ENCODE measurements at places on chromosomes 11 and 22.

DNA sequence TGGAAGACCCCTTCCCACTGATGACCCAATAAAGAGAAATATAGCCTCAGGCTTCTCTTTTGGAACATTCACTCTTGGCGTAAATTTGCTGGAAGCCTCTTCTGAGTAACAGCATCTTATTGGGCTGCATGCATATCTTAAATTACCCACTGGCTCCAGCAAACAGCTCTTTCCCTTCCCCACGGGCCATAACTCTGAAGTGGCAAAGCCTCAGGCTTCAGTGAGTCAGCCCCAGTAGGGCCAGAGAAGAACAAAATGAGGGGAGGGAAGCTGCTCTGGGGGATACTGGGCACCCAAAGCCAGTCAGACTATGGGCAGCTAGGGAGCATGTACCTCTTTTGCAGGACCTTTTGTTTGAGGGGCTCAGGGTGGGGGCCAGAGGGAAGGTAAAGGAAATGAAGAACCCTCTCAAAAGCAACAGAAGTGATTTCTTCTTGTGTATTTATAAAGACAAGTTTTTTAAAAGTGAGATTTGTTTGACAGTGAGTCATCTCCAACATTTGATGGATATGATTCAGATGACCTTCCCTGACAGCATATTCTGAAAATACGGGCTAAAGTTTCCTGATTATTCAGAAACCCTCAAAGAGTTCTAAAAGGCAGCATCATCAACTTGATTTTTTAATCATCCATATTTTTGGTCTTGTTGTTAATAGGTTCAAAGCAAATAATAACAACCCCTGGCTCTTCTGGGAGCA lies 203.4 kb downstream of the KIF18A start:
- DNase-seq = no peak

DNA sequence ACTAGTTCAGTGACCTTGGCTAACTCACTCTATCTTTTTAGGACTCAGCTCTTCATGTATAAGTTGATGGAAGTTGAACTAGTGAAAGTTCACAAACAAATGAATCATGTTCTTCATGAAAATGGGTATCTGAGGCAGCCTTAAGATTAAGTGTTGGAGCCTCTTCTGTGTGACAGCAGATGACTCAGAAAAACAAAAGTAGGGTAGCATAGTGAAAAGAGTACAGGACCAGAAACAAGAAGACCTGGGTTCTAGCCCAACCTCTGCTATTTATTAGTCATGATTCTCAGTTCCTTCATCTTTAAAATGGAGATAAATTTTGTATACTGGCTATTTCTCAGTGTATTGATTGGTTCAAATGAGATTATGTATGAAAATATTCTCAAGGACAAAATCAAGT lies 60.2 kb downstream of the USP35 start:
- DNase-seq = no peak

GRCh38 chr22:30744224-30744623 lies 49.5 kb downstream of the OSBP2 start:
- no peak for DNase-seq

DNA sequence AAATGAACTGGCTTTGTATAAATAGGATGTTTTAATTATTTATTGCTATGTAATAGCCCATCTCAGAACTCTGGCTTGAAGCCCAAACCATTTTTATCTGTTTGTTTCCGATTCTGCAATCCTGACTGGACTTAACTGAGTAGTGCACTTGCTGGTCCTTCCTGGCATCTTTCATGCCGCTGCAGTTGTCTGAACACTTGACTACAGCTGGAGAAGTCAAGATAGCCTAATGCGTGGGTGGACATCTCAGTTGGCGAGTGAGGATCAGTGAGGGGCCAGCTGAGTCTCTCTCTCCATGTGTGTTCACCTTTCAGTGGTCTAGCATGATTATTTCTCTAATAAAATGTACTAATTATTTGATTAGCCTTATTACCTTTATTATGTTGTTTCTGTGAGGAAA lies 105.8 kb downstream of the PRMT3 start:
- no peak for DNase-seq

DNA sequence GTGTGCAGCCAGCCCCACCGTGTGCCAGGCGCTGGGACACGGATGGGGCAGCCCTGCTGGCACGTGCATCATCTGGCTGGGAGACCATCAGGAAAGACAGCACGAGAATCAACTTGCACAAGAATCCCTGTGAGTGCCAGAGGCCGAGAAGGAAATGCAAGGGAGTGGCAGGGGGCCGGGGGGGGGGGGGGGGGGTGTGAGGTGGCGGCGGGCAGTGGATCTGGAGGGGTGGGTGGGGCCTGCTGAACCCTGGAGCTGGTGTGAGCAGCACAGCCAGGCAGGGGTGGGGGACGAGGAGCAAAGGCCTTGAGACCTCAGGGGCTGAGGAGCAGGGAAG lies 14.0 kb upstream of the FLRT1 start:
- DNase-seq = no peak

DNA sequence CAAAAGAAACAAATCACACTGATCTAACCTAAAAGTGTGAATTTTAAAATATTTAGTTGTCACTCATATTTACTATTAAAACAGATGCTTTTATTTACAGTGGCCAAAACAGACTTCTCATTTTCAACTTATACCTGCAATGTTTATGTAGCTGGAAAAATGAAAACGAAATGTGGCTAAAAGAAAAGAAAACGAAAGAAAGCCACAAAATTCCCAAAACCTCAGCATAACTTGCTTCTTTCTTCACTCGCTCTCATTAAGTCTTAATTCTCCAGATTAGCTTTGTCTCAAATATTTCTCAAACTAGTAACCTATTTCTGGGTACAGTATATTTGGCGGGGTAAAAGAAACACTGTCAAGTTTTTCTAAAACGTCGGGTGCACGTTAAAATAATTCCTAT lies 693 bp downstream of the CSTF3 start:
- DNase-seq = no peak

DNA sequence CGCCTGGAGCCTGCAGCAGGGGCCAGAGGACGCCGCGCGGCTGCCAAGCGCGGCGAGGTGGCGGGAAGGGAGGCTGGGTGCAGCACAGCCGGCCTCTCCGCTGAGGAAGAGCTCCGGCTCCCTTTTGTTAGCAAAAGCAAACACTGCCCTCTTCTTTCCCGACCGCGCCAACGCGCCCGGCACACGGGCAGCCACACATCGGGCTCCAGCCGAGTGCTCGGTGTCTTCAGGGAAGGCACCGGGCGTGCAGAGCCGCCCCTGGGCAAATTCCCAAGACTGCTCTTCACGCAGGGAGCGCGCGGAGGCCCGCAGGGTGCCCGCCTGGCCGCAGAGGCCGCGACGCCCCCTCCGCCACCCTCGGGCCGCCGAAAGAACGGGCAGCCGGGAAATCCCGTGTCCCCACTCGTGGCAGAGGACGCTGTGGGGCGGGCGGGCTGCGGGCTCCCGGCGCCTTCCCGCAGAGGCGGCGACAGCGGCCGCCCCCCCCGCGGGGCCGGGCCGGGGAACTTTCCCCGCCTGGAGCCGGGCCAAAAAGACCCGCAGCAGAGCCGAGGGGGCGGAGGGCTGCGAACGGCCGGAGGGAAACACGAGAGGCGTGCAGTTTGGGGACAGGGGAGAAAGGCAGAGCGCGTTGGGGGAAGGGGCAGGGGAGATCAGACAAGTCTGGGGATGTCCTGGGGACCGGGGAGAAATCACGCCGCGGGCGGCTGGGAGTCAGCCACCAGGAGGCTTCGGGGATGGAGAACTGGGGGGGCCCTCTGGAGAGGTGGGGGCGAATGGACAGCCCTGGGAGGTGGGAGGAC lies 931 bp downstream of the CADM1 start:
- no peak for DNase-seq

- DNase-seq = no peak
Observed at GRCh38 chr11:123856444-123856843, 29.0 kb downstream of the TMEM225 start.

- DNase-seq = no peak
Observed at GRCh38 chr22:21445437-21446127, 21.6 kb upstream of the TMEM191C start.

All from activated T-cell treated with anti-CD3 and anti-CD28 coated beads for 24 hours (primary cell).